ENCODE measurements at places on chromosomes 16 and 17. TPM values are rescaled to one million over a fixed set of nuclear protein-coding genes. Genes with fewer than 3 reads are reported as not detected.

MYH13 gene
- 0.03 TPM for total RNA-seq

DNA sequence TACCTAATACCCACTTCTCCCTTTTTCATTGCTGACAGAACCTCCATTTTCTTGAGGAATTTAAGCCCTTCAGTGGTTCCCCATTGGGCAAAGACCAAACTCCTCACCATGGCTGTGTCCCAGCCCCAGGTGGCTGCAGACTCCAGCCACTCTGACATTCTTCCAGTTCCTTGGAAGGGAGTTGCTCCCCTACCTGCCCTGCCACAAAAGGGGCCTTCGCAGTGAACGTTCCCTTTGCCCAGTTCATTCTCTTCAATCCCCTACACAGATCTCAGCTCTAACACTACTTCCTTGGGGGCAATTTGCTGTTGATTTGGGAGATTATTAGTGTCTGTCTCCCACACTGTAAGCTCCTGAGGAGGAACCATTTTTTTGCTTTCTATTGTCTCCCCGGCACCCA lies 3.2 kb upstream of the AKTIP start:
- DNase-seq, result no peak

- DNase-seq, result no peak
Measured at GRCh38 chr17:50375858-50376538, 3.0 kb downstream of the EME1 start.

KRTAP16-1 gene
- not detected for total RNA-seq

AANAT gene
- not detected for total RNA-seq

ZSCAN10 gene
- not detected for total RNA-seq

KRTAP2-2 gene
- total RNA-seq, result not detected

TMEM114 gene
- not detected for total RNA-seq

DNA sequence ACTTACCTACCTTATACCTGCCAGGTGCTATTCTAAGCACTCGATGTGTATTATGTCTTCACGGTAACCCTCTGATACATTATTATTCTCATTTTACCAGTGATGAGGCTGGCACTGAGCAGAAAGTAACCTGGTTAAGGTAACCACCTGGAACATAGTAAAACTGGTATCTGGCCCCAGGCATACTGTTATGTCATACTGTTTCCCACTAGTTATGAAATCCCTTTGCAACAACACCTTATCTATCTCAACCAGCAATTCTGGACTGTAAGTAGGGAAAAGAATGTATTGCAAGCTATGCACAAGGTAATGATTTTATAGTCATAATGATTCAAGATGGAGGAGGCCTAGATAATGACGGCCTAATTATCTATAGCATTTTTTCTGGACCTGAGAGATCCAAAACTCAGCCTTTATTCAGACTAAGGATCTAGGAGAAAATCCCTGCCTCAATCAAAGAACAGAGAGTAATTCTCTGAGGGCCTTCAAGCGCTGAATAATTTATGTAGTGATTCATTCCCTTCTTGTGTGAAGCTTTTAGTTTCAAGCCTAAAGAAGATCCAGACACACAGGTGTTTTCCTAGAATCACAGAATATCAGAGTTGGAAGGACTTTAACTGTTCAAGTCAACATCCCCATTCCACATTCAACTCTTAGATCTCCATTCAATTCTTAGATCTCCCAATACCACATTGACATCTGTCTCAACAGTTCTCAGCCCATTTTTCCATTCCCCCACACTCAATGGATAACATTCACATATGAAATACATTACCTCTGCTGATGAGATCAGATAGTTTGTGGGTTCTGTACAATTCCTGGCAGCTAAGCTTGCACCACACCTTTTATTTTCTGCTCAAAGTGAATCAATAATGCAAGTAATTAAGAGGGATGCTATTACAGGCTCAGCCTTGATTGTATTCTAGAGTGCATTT lies 14.9 kb upstream of the MMD start:
- DNase-seq, result no peak

- DNase-seq, result no peak
Measured at GRCh38 chr17:30188211-30188939, 47.1 kb downstream of the SLC6A4 start.

DNA sequence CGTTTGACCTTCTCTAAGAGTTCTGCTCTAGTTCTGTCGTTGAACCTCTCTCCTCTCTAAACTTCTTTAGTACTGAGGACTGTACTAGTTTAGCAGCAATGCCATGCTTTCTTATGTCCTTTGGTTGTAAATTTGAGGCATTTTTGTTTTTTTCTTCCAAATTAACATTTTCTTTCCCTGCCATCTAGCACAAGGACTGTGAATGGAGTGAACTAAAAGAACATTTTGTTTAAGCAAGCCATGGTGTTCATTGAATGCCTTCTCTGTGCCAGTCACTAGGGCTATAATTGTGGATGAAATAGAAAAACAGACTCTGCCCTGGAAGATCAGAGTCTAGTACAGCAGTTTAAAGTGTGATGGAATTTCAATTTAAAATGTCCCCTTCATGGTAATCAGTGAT lies 137.9 kb downstream of the FTO start:
- no peak for DNase-seq

ALOX15B gene
- not detected for total RNA-seq

DNA sequence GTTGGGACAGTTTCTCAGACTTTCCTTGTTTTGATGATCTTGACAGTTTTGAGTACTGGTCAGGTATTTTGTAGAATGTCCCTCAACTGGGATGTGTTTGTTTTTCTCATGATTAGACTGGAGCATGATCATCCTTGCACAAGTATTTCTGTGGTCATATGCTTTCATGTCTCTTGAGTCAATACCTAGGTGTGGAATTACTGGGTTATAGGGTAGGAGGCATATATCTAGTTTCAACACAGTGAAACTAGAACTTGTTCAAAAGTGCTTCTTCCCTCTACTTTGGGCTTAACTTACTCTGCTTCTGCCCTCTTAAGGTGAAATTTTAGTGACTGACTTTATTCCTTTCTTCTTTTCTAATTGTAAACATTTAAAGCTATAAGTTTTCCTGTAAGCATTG lies 30.1 kb downstream of the IKZF3 start:
- no peak for DNase-seq

Measured in MG63 (cell line).